ENCODE measurements at places on chromosomes 12 and 14.

DNA sequence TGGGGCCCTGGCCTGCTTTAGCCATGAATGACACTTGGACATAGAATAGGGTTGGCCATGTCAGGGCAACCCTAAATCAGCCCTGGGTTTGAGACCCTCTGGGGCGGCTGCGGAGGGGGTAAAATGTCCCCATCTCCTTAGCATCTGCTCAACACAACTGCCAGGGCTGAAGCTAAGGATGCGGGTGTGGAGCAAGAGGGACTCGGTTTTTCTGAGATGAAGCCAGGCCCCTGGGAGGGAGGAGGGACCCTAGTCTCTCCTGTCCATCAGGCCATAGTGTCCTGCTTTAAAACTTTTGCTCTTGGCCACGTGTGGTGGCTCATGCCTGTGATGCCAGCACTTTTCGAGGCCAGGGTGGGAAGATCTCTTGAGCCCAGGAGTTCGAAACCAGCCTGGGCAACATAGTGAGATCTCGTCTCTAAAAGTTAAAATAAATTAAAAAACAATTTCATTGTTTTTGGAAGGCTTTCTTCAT lies 778 bp upstream of the C1R start:
- no peaks in the 10 kb centered on the region for H3K36me3 ChIP-seq
- no peak overlapping the region for H3K27ac ChIP-seq
- H3K4me1 ChIP-seq, result no peaks in the 10 kb centered on the region
- no peaks in the 10 kb centered on the region for H3K27me3 ChIP-seq
- DNase-seq, result no peak

DNA sequence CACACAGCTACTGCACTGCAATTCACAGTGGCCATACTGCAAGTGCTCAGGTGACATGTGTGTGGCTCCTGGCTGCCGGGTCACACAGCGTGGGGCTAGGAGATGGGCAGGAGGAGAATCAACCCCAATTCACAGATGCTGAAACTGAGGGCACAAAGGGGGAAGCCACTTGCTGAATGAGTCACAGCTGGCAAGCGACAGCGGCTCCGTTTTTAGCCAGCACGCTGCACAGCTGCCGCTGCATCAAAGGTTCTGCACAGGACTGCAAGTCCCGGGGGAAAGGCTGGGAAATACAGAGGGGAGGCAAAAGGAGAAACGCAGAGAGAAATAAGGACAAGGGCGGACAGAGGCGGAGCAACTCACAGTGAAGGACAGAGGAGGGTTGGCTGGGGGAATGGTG lies 57.9 kb downstream of the KDM2B start:
- no peaks in the 10 kb centered on the region for H3K36me3 ChIP-seq
- DNase-seq, result no peak
- no peaks in the 10 kb centered on the region for H3K4me1 ChIP-seq

- H3K36me3 ChIP-seq, result no peaks in the 10 kb centered on the region
- no peak for DNase-seq
- H3K4me1 ChIP-seq, result no peaks in the 10 kb centered on the region
- no peak overlapping the region for H3K27ac ChIP-seq
These were observed 95.2 kb downstream of the LGMN start for GRCh38 chr14:92653162-92653651.

DNA sequence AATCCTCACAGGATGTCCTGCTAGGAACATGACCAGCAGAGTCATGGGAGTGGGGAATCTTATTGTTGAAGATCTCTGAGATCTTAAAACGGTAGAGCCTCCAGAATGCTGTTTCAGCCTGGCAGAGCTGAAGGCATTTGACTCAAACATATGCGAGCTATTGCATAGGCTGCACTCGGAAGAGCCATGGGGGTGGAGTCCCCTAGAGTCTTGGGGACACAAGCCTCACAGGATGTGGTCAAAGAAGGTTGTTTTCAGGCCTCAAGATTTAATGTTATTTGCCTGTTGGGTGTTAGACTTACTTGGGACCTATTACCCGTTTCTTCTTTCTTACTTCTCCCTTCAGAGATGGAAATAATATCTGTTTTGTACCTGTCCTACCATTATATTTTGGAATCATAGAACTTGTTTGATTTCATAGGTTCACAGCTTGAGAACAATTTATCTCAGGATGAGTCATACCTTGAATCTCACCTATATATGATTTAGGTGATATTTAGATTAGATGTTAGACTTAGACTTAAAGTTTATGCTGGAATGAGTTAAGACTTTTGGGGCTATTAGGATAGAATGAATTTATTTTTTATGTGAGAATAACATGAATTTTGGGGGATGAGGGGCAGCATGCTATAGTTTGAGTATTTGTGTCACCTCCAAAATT lies 172.2 kb upstream of the ATP2B1 start:
- no peak for DNase-seq
- no peaks in the 10 kb centered on the region for H3K36me3 ChIP-seq
- H3K4me3 ChIP-seq, result no peak overlapping the region
- no peaks in the 10 kb centered on the region for H3K27me3 ChIP-seq
- H3K27ac ChIP-seq, result no peak overlapping the region

GRCh38 chr12:49924628-49925246 lies 21.0 kb upstream of the FAIM2 start:
- no peaks in the 10 kb centered on the region for H3K4me1 ChIP-seq
- no peak overlapping the region for H3K27ac ChIP-seq
- H3K36me3 ChIP-seq, result no peaks in the 10 kb centered on the region

Measured in hepatocyte (in vitro differentiated cells).